Fibroblast of gingiva (primary cell): ENCODE measurements at places on chromosomes 11 and 22.

DNA sequence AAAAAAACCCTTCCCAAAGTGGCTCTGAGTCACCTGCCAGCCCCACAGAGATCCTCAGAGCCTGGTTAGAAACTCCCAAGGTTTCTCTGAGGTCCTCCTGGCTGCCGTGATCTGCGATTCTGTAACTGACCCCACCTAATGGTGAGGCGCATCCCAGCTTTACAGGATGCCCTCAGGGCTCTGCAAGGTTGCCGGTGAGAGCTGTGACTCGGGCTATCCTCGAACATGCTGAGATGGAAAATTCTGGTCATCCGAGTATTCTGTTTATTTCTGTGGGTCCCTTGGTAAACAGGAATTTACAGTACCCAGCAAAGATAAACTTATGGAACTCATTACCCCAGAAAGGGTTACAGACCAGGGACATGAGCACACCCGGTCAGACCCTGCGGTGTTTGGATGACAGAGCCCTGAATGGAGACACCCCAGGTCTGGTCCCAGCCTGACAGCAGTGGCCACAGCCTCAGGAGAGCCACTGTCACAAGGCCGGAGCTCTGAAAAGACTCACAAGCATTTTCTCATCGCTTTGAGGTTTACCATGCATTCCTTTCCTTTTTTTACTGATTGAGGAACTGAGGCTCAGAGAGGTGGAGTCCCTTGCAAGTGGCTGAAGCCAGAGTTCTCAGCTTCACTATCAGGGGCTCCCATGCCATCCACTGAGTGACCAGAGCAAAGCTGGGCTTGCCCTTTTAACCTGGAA lies 22.2 kb downstream of the LIF start:
- no peak for DNase-seq

GRCh38 chr11:8959546-8960166 lies 4.6 kb downstream of the TMEM9B start:
- peak; percentile 78 for DNase-seq

DNA sequence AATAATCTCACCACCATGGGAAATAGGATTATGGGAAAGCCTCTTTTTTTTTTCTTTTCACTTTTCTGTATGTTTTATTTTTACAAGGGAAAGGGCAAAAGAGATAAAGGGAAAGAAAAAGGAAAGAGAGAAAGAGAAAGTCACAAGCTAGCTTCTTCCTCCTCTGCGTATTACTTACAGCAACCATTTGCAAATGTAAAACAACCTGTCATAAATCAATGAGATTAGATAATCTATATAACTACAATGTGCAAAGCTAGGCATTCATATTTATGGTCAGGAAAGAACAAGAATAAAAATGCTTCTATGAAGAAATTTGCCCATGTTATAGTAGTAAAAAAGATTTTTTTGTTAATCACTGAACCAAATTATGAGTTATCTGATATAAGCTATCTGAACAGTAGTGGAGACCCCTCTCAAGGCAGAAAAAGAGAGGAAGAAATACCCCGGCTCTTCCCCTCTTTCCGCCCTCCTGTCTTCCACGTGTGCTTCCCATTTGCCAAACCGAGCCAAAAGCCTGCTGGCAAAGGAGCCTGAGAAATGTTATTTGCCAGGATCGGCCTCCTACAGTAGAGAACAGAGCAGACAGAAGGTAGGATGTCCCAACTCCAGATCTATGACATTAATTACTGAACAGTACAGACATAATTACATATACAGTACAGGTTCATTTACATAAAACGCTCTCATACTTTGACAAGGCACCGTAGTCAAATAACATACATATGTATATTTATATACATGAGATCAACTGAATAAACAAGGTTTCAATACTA lies 50.2 kb downstream of the ARHGAP32 start:
- DNase-seq, result no peak

GRCh38 chr11:78940500-78941225 lies 366.0 kb upstream of the NARS2 start:
- DNase-seq, result no peak

GRCh38 chr11:94153320-94153719 lies 24.7 kb downstream of the PANX1 start:
- no peak for DNase-seq

DNA sequence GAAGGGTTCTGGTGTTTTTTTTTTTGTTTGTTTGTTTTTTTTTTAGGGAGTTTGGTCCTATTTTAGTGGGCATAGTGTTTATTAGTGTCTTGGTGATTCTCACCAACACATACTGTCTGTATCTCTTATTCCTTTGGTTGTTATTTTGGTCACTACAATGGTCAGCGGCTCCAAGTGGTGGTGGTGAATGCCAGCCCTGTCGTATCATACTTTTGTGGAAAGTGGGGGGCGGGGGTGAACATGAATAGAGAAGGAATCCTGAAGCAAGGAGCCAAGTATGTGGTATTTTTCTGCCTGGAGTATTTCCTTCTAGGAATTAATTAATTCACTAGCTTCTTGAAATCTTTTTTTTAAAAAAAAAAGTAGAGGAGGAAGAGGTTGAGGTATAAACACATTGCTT lies 79.6 kb downstream of the GRK3 start:
- DNase-seq, result no peak

- DNase-seq, result peak; percentile 83
These were observed 71.5 kb upstream of the RAB38 start for GRCh38 chr11:88246696-88247095.

- DNase-seq, result no peak
These were observed 18.2 kb downstream of the PAK1 start for GRCh38 chr11:77455740-77456139.

- no peak for DNase-seq
These were observed 18.8 kb upstream of the PICK1 start for GRCh38 chr22:38038426-38038825.

DNA sequence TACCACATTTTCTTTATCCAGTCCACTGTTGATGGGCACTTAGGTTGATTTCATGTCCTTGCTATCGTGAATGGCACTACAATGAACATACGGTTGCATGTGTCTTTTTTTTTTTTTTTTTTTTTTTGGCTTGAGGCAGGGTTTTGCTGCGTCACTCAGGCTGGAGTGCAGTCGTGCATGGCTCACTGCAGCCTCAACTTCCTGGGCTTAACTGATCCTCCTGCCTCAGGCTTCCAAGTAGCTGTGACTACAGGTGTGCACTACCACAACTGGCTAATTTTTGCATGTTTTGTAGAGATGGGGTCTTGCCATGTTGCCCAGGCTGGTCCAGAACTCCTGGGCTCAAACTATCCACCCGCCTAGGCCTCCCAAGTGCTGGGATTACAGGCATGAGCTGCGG lies 1.5 kb upstream of the CCDC90B start:
- DNase-seq, result no peak

GRCh38 chr11:19013181-19013857 lies 47.2 kb downstream of the MRGPRX2 start:
- DNase-seq, result no peak

GRCh38 chr11:69333149-69333710 lies 39.3 kb downstream of the MYEOV start:
- no peak for DNase-seq

- no peak for DNase-seq
These were observed 37.5 kb downstream of the HEPHL1 start for GRCh38 chr11:94058630-94059029.

DNA sequence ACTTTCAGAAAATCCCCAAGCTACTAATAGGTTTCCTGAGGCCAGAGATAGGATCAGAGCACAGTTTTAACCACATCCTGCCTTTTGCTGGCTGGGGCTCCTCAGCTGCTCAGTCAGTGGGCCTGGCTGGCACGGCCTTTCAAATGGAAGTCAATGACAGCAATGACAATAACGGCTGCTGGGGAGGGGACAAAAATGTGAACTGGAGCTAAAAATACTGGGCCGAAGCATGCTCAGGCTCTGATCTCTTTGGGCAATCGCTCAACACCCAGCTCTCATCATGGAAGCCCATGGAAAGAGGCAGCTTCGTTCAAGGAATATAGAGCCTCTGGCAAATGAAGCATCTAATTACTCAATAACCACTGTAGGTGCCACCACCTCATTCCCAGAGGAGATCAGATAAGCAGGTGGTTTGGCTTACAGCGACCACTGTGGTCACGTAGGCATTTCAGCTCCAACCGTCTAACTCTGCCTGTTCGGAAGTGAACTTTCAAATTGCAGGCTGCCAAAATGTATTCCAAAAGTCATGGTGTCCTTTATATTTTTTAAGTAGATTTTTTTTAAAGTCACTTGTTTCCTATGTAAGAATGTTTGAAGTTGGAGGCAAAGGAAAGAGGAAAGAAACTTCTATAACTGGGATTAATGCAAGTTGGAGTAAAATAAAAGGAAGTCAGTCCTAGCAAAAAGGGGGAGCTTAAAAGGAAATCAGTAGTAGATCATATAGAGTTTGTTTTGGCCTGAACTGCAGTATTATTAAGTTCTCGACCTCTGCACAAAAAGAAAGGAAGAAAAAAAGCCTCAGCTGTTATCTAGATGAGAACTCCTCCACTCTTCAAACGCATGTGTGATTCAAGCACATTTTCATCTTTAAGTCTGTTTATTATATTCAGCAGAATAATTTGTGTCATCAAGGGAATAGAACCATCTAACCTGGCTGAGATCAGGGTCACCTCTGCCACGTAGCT lies 14.1 kb downstream of the WT1 start:
- DNase-seq, result no peak
